ENCODE measurements at places on chromosomes 1 and 21.

- no peak for DNase-seq
Observed at GRCh38 chr1:31664528-31664927, 19.9 kb upstream of the PEF1 start.

DNA sequence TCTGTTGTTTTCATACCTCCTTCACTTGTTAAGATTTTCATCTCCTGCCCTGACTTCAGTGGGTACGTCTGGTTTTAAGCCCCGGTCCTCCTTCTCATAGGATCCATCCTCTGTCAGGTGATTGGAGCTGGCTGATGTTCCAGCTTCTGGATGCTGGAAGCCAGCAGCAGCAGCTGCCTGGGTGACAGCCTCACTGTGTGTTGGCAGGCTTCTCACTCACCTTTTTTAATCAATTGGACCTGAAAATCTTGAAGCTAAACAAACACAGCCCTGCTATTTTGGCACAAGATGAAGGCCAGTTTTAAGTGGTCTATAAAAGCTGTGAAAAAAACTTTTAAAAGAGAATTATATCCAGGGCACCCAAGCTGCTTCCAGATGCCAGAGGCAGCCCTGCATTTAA, 181.0 kb downstream of the DISC1 start:
- no peak for DNase-seq

- DNase-seq, result no peak
Observed at GRCh38 chr1:54950369-54951163, 29.9 kb upstream of the TMEM61 start.

GRCh38 chr1:43864111-43865045, 69.2 kb upstream of the ARTN start:
- no peak for DNase-seq

DNA sequence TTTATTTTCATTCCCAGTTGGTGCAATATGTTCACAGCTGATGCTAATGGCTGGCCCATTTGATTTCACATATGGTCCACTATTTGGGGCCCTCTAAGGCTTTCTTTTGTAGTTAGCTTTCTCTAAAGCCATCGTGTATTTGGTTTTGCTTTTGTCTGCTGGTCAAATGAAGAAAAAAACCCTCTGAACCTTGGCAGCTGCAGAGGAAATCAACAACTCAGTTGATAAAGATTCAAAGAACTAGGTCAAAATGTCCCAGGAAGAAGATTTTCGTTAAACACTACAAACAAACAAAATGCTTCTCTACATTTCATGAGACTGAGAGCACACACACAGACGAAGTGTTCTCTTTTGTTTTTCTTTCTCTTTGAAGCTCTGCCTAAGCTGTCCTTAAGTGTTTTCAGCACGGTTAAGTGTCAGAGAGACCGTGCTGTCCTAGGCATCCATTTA, 655.0 kb downstream of the RWDD3 start:
- DNase-seq, result no peak

Data from epithelial cell of prostate (primary cell).